ENCODE measurements at places on chromosomes 7 and 10. TPM values are rescaled to one million over a fixed set of nuclear protein-coding genes. Genes with fewer than 3 reads are reported as not detected.
A peak's percentile ranks its signal among the peaks of the same experiment; 100 is the strongest.

DNA sequence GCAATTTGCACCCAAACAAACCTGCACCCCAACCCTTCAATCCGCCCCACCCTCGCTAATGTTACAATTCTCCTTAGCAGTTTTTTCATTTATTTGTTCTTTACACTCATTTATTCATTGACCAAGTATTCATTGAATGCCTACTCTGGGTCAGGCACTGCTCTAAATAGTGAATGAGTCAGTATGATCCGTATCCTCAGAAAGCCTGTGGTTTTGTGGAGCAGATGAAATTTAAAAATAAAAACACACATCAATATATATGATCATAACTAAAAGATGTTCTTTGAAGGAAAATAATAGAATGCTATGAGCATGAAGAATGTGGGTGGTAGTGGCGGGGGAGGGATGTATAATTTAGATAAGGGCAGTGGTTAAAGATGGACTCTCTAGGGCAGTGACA lies 13.3 kb downstream of the IFIT5 start:
- no peak for DNase-seq

DNA sequence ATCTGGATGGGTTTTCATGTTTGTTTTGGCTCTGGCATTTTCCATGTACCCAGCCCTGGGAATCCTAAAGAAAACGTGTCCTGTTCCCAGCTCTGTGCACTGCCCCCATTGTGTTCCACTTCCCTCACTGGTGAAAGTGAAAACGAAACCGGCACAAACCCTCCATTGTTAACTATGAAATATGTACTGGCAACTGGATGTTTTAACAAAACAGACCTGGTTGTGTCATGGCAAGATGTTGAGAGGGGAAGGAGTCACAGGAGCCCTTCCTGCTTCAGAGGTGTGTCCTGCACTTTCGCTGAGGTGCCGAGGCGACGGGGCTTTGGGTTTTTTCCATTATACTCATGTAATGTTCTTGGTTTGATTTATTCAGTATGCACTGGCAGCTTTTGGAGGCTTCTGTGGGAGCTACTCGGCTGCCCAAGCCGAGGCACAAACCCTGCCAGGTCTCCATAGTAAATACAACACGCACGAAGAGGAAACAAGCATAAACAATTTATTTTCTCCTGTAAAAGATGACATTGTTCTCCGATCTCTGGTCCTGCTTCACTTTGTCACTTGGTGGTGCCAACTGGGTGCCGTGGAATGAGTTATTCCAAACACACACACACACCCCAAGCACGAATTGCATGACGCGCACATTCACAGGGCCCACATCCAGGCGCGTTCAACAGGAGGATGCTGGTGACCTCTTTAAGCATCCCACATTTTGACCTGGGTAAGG lies 118.2 kb downstream of the CDK6 start:
- peak; percentile 59 for DNase-seq

The SEC23IP gene
- total RNA-seq = 69.6 TPM

The DNAJB9 gene
- 16.7 TPM for total RNA-seq

The CRTAC1 gene
- total RNA-seq = 11.9 TPM

- DNase-seq = no peak
Measured at GRCh38 chr10:63064706-63065105, 68.4 kb upstream of the NRBF2 start.
